ENCODE measurements at places on chromosomes 4 and X. TPM values are rescaled to one million over a fixed set of nuclear protein-coding genes. Genes with fewer than 3 reads are reported as not detected.

WAS gene
- 0.48 TPM for total RNA-seq

ODAPH gene
- total RNA-seq, result 0.39 TPM

CXXC4 gene
- total RNA-seq, result 6.8 TPM

ACE2 gene
- total RNA-seq, result not detected

IL3RA gene
- total RNA-seq, result 0.13 TPM

ZDHHC15 gene
- 0.48 TPM for total RNA-seq

PNMA3 gene
- not detected for total RNA-seq

DRD5 gene
- not detected for total RNA-seq

CSAG3 gene
- total RNA-seq, result not detected

PFKFB1 gene
- not detected for total RNA-seq

RAB9A gene
- 38.9 TPM for total RNA-seq

GYG2 gene
- total RNA-seq, result 11.3 TPM

FAM47E gene
- total RNA-seq, result not detected

DCTD gene
- 87.7 TPM for total RNA-seq

KLB gene
- total RNA-seq, result not detected

PDHA2 gene
- not detected for total RNA-seq

NSUN7 gene
- total RNA-seq, result 0.32 TPM

S100G gene
- total RNA-seq, result not detected

ENPEP gene
- total RNA-seq, result 0.64 TPM

DCLK2 gene
- 1.8 TPM for total RNA-seq

UBQLN2 gene
- total RNA-seq, result 34.4 TPM
